ENCODE measurements at places on chromosomes 7 and 10.

DNA sequence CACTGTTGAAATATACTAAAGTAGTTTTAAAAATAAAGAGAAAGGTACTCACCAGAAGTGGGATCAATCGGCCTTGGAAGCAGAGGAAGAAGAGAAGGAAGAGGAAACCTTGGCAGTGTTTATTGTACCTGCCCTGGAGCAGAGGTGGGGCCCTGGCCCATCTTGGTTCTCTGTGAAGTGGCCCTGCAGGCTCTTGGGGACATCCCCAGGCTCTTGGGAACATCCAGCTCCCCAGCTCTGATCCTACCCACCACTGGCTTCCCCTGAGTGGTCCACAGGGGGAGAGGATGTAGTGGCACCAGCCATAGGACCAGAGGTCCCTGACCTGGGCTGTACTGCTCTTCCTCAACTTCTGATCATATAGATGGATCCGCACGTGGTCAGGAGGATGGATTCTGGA is 22.3 kb upstream of the RET start:
- DNase-seq = no peak

DNA sequence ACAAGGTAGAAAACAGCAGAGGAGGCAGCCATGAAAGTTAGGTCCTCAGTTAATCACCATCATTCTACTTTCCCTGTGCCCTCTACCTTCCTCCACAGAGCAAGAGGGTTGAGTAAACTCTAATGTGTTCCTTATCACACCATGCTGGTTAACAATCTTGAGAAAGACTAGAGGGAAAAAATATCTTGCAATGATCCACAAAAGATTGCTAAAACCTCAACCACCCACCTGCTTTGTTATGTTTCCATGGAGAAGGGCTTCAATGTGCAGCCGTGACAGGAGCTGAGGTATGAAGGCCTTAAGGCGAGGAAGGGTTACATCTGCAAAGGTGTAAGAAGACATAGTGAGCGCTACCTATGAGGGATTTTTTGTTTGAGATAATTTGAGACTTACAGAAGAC is 103.9 kb downstream of the IDE start:
- no peak for DNase-seq

- no peak for DNase-seq
Measured at GRCh38 chr10:723973-724372, 34.5 kb upstream of the DIP2C start.

DNA sequence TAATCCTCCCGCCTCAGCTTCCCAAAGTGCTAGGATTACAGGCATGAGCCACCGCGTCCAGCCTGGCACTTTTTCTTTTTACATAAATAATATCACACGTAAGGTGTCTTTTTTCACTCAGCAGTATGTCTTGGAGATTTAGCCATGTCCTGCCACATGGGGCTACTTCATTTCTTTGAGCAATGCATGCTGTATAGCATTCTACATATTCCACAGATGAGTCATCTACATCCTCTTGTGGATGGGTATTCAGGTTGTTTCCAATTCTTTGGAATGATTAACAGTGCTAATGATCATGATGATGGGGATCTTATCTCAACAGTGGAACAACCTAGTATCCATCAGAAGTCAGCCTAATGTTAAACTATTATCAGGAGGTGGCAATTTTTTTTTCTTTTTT is 50.8 kb downstream of the ZNF503 start:
- no peak for DNase-seq

- DNase-seq = no peak
Measured at GRCh38 chr10:63481815-63482421, 16.1 kb upstream of the JMJD1C start.

DNA sequence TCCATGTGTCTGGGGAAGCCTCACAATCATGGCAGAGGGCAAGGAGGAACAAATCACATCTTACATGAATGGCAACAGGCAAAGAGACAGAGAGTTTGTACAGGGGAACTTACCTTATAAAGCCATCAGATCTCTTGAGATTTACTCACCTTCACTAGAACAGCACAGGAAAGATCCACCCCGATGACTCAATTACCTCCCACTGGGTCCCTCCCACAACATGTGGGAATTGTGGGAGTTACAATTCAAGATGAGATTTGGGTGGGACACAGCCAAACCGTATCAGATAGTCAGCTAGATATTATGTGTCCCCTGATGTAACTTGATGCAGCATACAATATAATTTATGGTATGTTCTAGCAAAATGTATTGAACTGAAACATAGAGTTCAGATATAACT is 14.1 kb upstream of the CEP41 start:
- no peak for DNase-seq

- no peak for DNase-seq
Measured at GRCh38 chr7:117118579-117119180, 165.4 kb downstream of the ST7 start.

DNA sequence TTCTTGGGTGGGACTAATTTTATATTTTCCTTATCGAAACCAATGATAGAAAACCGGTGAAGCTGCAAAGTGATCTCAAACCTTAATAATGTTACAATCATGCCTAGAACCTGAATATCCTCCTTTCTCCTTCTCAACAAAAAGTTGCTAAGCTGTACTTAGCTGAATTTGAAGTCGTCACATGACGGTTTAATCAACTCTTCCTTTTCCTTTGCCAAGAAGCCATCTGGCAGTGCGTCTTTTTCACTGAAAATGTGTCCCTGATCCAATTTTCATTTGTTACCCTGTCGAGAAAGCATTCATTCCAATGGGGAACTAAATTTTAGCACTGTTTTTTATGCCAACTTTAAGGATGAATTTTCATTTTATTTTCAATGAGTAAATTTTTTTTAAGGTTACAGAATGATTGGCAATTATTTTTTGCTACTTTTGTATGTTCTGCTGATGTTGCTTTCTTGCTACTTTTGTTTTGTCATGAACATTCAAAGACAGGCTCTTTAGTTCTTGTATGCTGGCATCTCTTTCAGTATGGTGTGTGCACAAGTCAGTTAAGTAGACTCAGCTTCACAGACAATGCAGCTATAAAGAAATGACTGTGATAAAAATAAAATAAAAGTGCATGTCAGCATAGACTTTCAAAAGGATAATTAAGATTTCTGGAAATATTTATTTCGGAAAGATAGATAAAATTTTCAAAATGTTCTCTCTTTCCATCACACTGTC is 980.0 kb downstream of the DNAJB9 start:
- no peak for DNase-seq

DNA sequence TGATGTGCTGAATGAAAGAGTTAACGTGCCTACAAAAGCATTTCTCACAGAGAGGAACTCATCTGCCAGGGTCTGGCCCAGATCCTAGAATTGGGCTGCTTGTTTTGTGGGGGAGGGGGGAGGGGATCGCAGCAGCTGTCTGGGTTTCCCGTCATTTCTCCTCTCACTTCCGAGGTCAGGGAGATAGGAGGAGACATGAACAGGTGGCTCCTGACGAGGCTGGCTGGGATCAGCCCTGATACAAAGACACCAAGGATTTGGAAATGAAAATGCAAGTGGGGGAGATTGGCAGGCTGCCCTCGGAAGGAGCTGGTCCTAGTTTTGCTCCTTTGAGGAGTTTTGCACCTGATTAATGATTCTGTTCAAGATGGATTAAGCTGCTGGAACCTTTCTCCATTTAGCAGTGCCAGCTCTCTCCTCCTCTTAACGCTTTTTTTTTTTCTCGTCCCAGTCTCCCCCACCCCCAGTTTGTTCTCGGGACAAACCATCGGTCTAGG is 86.8 kb upstream of the KMT2C start:
- DNase-seq = no peak

- no peak for DNase-seq
Measured at GRCh38 chr7:30761214-30762156, 9.6 kb downstream of the INMT start.

DNA sequence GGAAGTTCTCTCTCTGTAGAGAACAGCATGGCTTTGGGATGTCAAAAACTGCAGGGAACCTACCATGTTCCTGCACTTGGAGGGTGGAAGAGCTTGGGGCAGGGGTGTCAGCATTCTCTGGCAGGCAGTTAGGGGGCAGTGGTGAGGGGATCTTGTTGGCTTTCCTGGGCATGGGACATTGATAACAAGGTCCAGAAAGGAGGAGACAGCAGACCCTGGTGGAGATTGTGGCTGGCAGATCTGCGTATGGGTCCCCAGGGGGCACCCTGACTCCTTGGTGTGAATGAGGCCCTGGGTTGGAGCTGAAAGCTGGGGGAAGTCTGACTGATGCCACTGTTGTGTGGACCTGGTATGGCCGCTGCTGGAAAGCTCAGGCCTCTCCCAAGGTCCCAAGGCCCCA is 22.9 kb upstream of the CAMK2B start:
- DNase-seq = no peak

DNA sequence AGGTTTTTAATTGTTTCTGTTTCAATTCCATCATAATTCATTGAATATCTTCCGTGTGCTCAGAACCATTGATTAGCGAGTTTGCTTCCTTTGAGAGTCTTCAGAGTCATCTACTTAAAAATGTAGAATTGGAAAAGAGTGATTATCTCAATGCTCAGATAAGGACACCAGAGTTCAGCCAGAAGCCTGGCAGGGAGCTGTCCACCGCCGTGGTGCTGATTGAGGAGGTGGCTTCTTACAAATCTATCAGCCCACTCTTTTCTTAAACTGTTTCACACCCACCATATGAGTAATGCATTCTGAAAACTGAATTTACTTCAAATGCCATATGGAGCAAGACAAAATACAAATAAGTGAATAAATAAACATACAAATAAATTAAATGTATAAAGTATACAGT is 79.3 kb downstream of the INSYN2A start:
- DNase-seq = peak; percentile 3

DNA sequence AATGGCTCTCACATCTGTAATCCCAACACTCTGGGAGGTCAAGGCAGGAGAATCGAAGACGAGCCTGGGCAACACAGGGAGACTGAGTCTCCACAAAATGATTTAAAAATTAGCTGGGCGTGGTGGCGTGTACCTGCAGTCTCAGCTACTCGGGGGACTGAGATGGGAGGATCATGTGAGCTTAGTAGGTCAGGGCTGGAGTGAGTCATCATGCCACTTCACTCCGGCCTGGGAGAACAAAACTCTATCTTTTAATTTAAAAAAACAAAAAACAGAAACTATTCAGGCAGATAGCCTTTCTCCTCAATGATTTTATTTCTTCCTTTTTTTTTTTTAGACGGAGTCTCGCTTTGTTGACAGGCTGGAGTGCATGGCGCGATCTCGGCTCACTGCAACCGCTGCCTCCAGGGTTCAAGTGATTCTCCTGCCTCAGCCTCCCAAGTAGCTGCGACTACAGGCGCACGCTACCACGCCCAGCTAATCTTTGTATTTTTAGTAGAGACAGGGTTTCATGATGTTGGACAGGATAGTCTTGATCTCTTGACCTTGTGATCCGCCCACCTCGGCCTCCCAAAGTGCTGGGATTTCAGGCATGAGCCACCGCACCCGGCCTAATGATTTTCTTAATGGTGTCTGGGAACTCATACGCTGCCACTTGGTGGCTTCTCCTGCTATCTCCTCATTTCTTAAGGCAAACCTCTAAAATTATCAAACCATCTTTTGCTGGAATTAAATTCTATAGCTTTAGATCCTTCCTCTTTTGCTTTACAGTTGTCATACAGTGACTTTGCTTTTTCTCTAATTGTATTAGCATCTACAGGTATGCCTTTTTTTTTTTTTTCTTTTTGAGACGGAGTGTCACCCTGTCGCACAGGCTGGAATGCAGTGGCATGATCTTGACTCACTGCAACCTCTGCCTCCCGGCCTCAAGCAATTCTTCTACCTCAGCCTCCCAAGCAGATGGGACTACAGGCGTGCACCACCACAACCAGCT is 22.9 kb downstream of the SRPK2 start:
- no peak for DNase-seq

DNA sequence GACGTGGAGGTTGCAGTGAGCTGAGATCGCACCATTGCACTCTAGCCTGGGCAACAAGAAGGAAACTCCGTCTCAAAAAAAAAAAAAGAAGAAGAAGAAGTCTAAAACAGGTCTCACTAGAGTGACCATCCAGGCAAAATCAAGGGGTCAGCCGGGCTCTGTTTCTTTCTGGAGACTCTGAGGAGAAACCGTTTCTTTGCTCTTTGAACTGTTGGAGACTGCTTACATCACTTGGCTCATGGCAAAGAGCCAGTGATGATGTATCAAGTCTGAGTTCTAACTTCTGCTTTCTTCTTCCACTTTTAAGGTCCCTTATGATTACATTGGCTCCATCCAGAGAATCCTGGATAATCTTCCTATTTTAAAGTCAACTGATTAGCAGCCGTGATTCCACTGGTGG is 306.8 kb downstream of the WDR11 start:
- no peak for DNase-seq

DNA sequence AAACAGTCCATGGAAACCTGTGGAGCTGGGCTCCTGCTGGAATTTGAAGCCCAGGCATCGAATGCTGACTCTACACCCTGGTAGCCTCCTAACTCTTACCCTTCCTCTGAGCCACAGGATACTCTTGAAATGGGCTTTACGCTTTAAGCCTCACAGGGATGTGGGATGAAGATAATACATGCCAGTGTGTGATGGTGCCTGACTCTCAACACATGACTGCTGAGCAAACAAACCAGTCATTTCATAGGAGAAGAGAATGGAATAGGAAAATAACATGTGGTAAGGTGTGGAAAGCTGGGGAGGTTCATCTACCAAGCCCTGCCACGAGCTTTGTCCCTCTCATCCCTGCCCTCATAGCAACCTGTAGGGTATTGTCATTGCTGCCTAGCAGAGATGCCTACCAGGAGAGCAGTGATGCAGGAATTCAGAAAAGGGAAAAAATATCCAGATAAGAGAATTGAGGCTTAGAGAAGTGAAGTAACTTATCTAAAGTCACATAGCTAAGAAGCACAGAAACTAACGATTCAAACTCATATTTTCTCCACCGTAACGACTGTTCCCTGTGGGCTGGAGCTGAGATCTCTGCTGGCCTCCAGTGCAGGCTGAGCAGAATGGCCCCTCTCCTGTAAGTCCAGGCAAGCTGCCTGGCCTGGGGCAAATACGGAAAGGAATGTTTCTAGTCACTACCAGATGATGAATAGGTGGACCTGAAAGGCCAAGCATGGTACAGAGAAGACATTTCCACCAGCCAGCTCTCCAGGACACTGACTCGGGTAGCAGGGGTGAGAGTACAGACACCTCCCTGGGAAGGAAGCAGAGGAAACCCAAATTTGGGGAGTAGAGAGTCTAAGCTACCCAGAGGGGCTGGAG is 90.2 kb upstream of the DUSP5 start:
- no peak for DNase-seq

- no peak for DNase-seq
Measured at GRCh38 chr10:110423650-110424049, 74.1 kb upstream of the DUSP5 start.

GRCh38 chr10:115093286-115093775 is at the start of gene ATRNL1:
ATRNL1 (plus strand) TSS chr10:115093365; CDS start chr10:115093751, 386 bp downstream.
- no peak for DNase-seq

DNA sequence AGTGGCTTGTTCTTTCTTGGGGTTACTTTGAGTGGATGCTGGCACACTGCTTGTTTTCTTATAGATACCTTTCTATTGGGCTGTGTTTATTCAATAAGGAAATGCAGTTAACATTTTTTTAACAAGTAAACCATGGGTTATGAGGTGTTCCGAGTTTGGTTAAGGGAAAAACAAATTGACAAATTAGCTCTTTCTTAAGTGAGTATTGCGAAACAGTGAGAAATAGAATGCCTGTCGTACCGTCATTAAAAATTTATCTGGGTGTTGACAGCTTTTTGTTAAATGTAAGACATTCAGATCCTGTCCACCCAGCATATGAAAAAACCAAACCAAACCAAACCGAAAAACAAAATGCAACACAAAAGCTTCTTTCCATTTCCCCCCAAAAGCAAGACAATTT is 6.2 kb downstream of the CUX1 start:
- no peak for DNase-seq

All from BJ (cell line).